ENCODE measurements at places on chromosomes 1 and 21.

- DNase-seq, result no peak
Measured at GRCh38 chr21:36425286-36425685, 40.1 kb downstream of the CHAF1B start.

GRCh38 chr1:60849401-60849800 lies 233.0 kb upstream of the NFIA start:
- no peak for DNase-seq

DNA sequence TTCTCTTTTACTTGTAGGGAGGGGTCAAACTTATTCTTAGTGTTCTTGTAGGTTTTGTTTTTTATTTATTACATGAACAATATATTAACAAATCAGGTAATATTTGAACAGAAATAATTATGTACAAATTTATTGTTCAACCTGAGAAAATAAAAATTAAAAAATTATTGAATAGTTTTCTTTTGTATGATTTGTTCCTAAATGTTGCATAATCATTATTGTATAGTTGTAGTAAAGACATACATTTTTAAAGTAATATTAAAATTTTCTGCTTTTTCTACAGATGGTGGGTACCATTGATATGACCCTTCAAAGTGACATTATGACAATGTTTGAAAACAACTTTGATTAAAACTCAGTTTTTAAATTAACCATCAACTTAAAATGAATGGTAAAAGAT lies 15.9 kb upstream of the EPHX4 start:
- DNase-seq, result no peak

DNA sequence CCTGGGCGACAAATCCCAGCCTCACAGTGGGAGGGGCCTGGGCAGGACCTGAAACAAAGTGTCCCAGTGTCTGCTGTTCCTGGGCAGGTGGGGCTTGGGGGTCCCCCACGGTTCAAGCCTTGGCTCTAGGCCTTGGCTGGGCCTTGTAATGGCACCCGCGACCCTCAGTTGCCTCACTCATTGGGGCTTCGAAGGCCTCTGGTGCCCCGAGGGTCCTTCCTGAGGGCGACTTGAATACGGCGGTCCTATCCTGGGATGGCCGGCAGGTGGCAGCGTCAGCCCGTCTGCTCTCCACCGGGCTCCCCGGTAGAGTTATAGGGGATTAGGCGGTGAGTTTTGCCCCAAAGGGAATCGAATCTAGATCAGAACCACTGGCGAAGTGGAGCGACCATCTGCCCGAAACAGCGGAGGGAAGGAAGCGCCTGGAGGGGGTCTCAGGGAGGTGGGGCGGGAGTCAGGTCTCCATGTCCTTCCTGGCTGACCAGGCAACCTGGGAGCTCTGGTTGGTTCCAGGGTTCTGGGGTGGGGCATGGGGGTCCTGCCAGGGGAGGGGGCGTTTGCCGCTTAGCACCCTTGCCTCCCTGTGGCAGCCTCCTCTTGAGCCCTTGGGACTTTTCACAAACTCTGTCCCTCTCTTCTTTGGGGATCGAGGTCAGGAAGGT lies 2.1 kb upstream of the PEX10 start:
- peak; percentile 39 for DNase-seq

- DNase-seq, result no peak
Measured at GRCh38 chr1:202632241-202632640, 78.0 kb downstream of the SYT2 start.

- DNase-seq, result no peak
Measured at GRCh38 chr1:234906654-234907053, 222.0 kb downstream of the TOMM20 start.

DNA sequence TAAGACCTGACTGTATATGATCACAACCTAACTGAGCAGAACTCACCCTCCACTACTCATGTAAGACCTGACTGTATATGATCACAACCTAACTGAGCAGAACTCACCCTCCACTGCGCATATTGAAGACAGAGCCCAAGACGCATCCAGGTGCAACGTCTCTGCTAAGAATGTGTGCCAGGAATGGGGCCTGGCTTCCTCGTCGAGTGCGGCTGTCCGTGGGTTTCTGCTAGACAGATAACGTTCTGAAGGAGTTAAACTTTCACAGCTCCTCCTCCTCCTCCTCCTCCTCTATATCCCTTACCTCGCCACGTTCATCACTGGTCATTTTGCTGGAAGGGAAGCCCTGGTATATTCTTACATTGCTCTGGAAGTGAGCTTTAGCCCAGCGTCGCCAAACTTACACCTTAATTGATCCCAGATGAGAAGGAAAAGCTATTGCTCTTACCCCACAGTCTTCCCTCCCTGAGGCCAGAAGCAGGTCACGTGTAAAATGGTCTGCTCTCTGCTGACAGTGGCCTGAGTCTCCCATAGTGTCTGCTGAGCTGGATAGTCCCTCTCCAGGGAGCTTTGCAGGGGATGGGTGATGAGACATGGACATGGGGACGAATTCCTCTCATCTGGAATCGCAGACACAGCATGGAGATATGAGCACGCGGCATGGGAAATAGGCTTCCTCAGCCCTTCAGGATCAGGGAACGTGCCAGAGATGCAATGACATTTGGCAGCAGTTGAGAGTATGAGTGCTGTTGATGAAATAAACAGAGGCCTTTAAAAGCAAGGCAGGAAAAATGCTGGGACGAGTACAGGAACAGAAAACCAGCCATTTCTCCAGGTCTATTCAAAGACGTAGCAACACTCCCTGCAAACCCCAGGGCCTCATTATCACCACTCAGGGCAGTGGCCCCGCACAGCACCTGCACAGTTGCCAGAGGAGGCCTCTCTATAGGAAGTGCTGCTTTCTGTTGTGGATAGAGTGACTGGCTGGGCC lies 528.1 kb downstream of the KIF26B start:
- no peak for DNase-seq

DNA sequence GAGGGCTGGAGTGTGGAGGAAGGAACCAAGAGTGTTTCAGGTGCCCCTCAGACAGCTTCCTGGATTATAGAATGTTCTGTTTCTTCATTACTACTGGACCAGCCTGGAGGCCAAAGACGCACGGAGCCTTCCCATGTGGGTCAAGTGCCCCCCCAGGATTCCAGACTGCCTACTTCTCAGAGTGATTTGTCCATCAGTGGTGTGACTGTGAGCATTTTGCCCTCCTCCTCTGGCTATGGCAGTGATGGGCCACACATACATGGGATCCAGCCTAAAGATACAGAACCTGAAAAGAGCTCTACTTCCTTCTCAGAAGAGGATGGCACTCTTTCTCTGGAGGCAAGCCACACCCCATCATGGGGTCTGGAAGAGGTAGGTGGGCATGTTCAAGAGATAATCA lies 64.9 kb downstream of the MACF1 start:
- DNase-seq, result no peak

- DNase-seq, result no peak
Measured at GRCh38 chr1:33163621-33164519, 18.0 kb downstream of the TRIM62 start.

DNA sequence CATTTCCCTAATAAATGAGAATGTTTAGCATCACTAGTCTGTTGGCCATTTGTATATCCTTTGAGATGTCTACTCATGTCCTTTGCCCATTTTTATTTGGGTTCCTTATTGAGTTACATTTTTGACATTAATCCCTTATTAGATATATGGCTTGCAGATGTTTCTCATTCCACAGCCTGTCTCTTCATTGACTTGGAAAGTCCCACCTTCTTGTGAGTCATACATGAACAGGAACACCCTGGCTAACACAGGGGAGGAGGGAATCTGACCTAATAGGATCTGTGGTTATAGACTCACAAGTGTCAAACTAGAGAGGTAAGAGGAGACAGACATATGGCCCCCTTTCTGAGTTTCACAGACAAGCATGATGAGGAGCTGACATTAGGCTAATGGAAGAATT lies 11.5 kb downstream of the ZP4 start:
- no peak for DNase-seq

- DNase-seq, result no peak
Measured at GRCh38 chr1:150150133-150151021, 661 bp downstream of the PLEKHO1 start.

GRCh38 chr1:107664982-107665925 lies 299.7 kb downstream of the VAV3 start:
- no peak for DNase-seq

GRCh38 chr1:153542956-153543711 lies 2.4 kb upstream of the S100A5 start:
- DNase-seq, result no peak

DNA sequence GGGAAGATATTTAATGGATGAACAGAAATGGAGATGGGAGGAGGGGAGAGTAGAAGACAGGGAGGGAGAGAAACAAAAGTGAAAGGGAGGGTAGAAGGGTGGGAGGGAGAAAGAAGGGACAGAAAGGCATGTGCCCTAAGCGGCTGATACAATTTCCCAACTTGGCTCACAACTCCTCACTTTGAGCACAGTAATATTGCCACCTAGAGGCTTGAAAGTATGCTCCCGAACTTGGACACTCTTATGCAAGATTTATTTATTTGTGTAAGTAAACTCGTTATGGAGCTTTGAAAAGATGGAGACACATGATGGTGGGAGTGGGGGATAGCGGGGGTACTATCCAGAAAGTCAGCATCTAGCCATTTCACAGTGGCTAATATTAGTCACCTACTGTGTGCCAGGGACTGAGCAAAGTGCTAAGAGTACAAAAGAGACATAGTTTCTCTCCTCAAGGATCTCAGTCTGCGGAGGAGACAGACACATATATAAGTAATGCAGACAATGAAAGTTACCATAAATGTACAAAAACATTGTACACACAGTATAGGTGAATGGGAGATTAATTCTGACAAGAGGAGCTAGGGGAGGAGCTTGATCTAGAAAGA lies 189.7 kb downstream of the SEC16B start:
- peak; percentile 8 for DNase-seq

DNA sequence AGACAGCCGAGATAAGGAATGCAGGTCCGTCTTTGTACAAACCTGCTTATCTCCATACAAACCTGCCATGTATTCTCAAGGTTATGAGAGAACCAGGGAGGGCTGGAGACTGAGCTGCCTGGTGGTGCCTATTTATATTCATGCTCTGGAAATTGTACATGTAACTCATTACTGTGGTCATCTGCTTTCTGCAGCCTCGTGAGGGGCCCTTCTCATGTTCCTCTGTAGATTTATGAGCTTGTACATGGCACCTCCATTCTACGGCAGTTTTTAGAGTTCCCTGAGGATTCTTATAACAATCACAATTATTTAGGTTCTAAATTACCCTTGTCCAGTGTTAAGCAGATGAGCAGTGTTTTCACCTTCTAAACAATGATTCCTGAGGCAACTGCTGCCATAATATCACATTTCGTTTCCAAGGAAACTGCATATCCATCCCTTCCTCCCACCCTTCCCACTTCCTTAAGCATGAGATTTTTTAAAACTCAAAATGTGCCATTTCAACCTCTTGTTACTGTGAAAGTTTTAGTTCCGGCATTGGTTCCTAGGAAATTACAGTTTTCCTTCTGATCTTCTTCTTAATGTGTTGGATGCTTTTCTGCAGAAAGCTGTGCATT lies 112.1 kb downstream of the ST6GALNAC3 start:
- DNase-seq, result no peak

- DNase-seq, result peak; percentile 20
Measured at GRCh38 chr1:202860744-202861419, 28.1 kb downstream of the RABIF start.
